ENCODE measurements at places on chromosomes 11 and 22.

DNA sequence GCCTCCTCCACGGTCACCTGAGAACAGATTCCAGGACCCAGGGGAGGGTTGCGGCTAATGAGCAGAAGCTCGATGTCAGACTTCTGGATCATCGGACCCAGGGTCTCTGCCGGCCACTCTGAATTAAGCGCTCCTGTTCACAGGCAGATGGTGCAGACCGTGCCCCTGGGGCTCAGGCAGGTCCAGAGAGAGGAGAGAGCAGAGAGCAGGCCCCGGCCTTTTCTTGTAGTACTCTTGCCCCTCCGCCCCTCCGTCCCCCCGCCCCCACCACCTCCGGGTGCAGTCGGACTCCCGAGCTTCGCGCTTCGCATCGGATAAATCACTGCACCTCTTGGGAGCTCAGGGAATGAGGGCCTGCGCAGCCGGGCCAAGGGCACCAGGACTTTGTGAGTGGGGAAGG is 50.3 kb downstream of the RPS6KA4 start:
- no peak for DNase-seq

GRCh38 chr22:32218470-32218869 is 13.6 kb upstream of the RFPL2 start:
- no peak for DNase-seq

- DNase-seq: no peak
Measured at GRCh38 chr22:35010543-35010942, 55.4 kb upstream of the ISX start.

- DNase-seq: no peak
Measured at GRCh38 chr11:27904358-27905055, 203.4 kb downstream of the KIF18A start.

DNA sequence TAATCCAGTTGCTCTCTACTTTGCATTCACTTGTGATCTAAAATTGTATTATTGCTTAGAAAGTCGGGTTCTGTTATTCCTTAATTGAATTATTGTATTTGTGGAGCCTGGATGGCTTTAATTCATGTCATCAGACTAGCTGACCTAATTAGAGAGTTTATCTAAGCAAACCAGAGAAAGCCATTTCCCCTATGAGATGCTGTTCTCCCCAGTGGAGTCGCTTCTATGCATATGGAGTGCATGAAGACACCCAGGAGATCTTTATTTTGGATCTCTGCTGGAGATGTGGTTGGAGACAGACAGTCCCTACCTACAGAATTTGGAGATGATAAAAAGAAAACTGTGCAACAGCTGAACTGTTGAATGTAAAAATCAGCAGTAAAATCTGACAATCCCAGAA is 45.2 kb upstream of the MYO18B start:
- DNase-seq: no peak

GRCh38 chr11:65111159-65111743 is 421 bp upstream of the TM7SF2 start:
- DNase-seq: no peak

DNA sequence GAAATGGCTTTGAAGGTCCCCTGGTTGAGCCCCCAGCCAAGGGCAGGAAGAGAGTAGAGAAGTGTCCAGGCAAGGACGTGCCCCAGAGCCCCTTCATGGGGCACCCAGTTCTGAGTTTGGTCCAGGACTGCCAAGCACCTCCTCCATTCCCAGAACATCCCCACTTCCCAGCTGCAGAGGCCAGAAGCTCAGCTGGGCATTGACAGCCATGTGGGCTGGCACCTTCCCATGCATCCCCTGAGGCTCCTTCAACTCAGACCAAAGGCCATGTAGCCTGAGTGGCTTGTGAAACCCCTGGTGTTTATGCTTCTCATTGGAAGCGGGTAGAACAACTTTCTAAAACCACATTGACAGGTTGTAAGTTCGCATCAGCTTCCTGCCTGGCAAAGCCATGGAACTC is 789.6 kb downstream of the TBC1D22A start:
- DNase-seq: no peak

All from stimulated activated CD8-positive, alpha-beta memory T cell treated with anti-CD3 and anti-CD28 coated beads, Interleukin-12 subunit alpha, Interleukin-12 subunit beta, amount 100 ng/mL, for 4 hours (primary cell).